DND-41 (cell line): ENCODE measurements at places on chromosomes 1 and 21.

GRCh38 chr1:52632732-52633290 is at the start of gene SHISAL2A:
SHISAL2A (plus strand) TSS chr1:52633168; CDS start chr1:52633494, 326 bp downstream.
- DNase-seq: no peak
- H3K27me3 ChIP-seq: no peaks in the 10 kb centered on the region

DNA sequence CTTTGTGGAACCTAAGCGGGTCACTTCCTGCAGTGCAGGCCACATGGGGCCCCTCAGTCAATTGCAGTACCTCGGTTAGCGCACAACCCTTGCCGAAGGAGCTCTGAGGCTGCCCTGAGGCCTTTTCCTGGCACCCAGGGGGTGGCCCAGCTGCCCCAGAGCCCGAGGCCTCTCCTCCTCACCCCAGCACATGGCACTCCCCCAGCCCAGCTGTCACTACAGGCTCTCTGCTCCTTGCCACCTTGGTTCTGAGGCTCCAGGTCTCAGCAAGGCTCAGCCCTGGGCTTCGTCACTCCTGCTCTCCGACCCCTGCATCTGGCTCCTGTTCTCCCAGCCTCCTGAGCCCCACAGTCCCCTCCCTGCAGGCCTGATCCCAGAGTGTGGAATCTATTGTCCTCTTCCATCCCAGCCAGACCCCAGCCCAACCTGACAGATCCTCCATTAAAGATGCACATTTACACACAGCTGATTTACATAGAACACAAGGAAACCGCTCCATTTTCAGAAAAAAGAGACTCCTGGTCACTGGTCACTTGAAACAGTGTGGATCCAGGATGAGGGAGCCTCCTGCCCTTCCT is 192.8 kb upstream of the POU3F1 start:
- no peak overlapping the region for H3K27ac ChIP-seq
- H3K27me3 ChIP-seq: peaks cover 9% of the 10 kb centered on the region
- no peak overlapping the region for H3K4me3 ChIP-seq
- no peaks in the 10 kb centered on the region for H3K36me3 ChIP-seq
- no peak for DNase-seq

GRCh38 chr1:94621802-94622201 is 80.2 kb upstream of the F3 start:
- H3K4me1 ChIP-seq: no peaks in the 10 kb centered on the region
- no peak overlapping the region for H3K27ac ChIP-seq
- no peaks in the 10 kb centered on the region for H3K27me3 ChIP-seq
- no peak overlapping the region for H3K4me3 ChIP-seq
- no peak for DNase-seq

DNA sequence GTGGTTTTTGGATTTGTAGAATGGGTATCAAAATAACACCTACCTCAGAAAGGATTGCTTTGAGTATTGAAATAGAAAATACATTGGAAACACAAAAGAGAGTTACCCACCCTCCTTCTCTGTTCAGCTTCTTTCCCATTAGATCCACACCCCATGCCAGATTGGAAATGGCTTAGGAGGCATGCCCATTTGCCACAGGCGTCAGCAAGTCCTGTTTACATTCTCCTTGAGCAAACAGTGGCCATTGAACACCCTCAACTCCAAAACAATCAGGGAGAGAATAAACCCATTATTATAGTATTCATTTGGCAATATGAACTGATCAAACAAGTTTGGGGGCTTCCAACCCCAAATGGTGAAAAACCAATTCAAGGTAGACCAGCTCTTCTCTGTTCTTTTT is 2.4 kb downstream of the ELAPOR1 start:
- no peak for DNase-seq
- peaks cover 10% of the 10 kb centered on the region for H3K4me1 ChIP-seq
- no peak overlapping the region for H3K4me3 ChIP-seq

DNA sequence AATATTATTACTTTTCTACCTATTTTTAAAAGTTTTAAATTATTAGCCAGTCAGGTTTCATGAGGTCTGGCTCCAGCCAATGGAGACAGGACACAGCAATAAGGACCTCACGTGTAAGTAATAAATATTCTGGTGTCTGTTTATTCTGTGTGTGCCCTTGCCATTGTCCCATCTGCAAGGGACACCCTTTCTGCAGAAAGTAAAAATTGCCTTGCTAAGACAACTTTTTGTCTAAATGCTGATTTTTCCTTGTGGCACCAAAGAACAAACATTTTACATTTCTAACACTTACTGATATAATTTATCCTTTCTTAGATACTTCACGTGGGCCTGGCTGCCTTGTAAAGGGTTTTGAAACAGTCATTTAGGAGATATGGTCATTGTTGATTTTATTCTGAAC is 29.4 kb downstream of the OVAAL start:
- peaks cover 30% of the 10 kb centered on the region for H3K4me1 ChIP-seq
- no peak overlapping the region for H3K4me3 ChIP-seq
- no peak overlapping the region for H3K27ac ChIP-seq
- no peak for DNase-seq

- no peak for DNase-seq
- no peaks in the 10 kb centered on the region for H3K36me3 ChIP-seq
- no peak overlapping the region for H3K27ac ChIP-seq
- H3K4me1 ChIP-seq: no peaks in the 10 kb centered on the region
Measured at GRCh38 chr1:168373869-168374268, 93.2 kb downstream of the TBX19 start.

- H3K36me3 ChIP-seq: peaks cover 2% of the 10 kb centered on the region
- H3K4me3 ChIP-seq: peak overlapping the region; percentile 81
- H3K27me3 ChIP-seq: no peaks in the 10 kb centered on the region
- H3K4me1 ChIP-seq: peaks cover 67% of the 10 kb centered on the region
- DNase-seq: no peak
- H3K27ac ChIP-seq: peak overlapping the region; percentile 96
Measured at GRCh38 chr1:50979937-50980336, 9.9 kb downstream of the CDKN2C start.

- H3K36me3 ChIP-seq: no peaks in the 10 kb centered on the region
- no peak overlapping the region for H3K27ac ChIP-seq
Measured at GRCh38 chr1:192977089-192977706, 82.0 kb downstream of the UCHL5 start.

DNA sequence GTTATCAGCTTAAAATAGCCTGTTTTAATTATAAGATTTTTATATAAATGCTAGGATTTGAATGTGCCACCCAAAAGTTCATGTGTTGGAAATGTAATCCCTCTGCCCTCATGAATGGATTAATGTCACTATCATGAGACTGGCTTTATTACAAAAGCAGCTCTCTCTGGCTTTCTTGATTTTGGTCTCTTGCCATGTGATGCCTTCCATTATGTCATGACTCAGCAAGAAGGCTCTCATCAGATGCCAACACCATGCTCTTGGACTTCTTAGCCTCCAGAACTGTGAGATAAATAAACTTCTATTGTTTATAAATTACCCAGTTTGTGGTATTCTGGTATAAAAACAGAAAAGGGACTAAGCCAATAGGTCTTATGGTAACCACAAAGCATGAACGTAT is 6.9 kb upstream of the PRSS38 start:
- H3K4me3 ChIP-seq: no peak overlapping the region
- H3K27me3 ChIP-seq: no peaks in the 10 kb centered on the region
- no peaks in the 10 kb centered on the region for H3K36me3 ChIP-seq
- no peak overlapping the region for H3K27ac ChIP-seq

DNA sequence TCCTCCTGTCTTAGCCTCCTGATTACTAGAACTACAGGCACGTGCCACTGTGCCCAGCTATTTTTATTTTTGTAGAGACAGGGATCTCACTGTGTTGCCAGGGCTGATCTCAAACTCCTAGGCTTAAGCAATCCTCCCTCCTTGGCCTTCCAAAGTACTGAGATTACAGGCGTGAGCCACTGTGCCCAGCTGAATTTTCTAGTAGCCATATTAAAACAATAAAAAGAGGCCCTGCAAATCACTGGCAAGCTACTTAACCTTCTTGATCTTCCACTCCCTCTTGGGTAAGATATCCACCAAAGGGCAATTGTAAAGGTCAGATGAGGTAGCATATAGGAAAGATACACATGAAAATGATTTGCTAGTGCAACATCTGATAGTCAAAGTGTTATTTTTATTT is 65.6 kb upstream of the SRSF10 start:
- H3K27me3 ChIP-seq: peaks cover 9% of the 10 kb centered on the region
- DNase-seq: no peak

DNA sequence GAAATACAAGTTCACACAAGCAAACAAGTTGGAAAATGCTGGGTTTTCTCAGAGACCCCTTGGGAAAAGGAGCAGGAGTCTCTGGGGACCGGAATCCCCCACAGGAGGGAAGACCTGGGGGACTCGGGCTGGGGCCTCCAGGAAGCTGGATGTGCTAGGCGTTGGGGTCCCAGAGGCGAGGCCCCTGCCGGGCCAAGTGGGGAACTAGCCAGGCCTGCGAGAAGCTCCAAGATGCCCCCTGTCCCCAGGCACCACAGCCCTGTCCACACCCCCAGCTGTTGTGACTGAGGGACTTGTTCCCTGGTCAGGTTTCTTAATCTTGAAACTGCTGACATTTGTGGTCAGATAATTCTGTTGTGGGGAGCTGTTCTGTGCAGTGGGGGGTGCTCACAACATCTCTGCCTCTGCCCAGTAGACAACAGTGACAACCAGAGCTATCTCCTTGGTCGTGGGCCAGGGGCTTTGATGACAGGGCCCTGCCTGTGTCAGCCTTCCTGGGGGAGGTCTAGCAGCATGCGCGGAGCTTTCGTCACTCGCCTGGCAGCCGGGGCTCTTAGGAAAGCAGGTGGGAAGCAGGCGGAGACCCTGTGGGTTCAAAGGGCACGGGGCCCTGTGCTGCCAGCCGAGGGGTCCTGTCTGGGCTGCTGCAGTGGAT is 126.4 kb upstream of the ARHGEF16 start:
- H3K27ac ChIP-seq: no peak overlapping the region
- H3K4me1 ChIP-seq: no peaks in the 10 kb centered on the region
- H3K36me3 ChIP-seq: no peaks in the 10 kb centered on the region
- DNase-seq: no peak
- H3K4me3 ChIP-seq: no peak overlapping the region
- no peaks in the 10 kb centered on the region for H3K27me3 ChIP-seq

DNA sequence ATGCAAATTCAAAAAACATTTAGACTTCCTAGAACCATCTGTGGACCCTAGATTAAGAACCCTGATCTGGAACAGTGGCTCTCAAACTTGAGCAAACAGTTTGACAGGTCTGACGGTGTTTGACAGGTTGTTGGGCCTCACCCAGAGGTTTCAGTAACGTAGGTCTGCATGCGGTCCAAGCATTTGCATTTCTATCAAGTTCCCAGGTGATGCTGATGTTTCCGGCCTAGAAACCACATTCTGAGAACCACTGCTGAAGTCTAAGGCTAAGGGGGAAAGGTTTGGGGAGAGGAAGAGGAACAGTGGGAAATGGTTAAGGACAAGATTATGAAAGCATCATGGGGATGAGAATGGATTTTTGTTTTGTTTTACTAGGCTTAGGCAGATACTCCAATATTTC is 48.6 kb downstream of the MDM4 start:
- H3K36me3 ChIP-seq: peaks cover 2% of the 10 kb centered on the region; the same call in 1 of the 2 replicates
- H3K27me3 ChIP-seq: no peaks in the 10 kb centered on the region
- H3K4me3 ChIP-seq: no peak overlapping the region
- H3K27ac ChIP-seq: 0 out of 2 replicates have a peak overlapping the region, but pooled peaks have one; percentile 22
- H3K4me1 ChIP-seq: peaks cover 3% of the 10 kb centered on the region; the same call in 1 of the 2 replicates
- DNase-seq: no peak

- H3K4me3 ChIP-seq: no peak overlapping the region
- DNase-seq: no peak
- no peak overlapping the region for H3K27ac ChIP-seq
Measured at GRCh38 chr1:162342452-162342983, 34.1 kb downstream of the SPATA46 start.

DNA sequence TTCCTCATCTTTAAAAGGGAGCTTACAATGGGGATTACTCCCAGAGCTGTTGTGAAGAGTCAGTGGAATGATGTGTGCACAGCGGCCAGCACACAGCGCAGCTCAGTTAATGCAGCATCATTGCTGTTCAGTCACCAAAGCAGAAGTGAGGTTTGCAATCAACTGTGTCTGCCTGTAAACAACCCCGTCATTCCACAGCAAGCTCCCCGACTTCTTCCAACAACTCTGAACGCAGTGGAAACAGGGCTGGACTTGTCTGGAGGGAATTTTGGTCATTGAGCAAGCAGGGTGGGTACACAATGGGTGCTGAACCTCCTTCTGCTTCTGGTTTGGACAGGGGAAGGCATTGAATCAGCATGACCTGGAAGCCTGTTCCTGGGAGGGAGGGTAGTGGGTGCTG is 347.4 kb downstream of the PTPRU start:
- no peaks in the 10 kb centered on the region for H3K36me3 ChIP-seq

DNA sequence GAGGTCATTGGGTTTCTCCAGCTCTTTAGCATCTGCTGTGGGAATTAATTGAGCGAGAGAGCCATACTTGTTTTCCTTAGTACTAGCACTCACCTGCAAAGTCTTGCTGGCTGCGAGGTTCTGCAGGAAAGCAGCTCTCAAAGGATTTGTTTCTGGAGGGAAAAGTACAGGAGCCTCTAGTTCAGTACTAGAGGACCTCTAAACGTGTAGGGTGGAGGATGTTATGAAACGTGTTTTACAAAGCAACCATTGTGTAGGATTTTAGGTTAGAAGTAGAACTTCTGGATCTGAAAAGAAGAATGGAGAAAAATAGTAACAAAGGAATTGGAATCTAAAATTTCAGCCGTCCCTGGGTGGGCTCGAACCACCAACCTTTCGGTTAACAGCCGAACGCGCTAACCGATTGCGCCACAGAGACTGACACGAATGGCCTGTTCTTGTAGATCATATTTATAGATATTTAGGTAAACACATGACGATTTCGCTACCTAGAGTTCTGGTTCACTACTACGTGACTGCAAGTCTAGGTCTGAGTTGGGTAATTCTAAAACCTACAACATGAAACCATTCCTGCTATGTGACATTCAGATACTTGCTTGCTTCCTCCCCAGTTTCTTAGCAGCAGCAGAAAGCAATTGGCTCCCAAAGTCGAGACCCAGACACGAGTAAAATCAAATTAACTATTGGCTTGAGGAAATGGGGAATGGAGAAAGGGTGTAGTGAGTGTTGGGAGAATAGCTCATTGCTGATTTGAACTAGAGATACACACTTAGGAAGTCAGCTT is 60.2 kb upstream of the CFAP126 start:
- H3K4me3 ChIP-seq: no peak overlapping the region
- no peak for DNase-seq
- no peak overlapping the region for H3K27ac ChIP-seq
- H3K27me3 ChIP-seq: no peaks in the 10 kb centered on the region

DNA sequence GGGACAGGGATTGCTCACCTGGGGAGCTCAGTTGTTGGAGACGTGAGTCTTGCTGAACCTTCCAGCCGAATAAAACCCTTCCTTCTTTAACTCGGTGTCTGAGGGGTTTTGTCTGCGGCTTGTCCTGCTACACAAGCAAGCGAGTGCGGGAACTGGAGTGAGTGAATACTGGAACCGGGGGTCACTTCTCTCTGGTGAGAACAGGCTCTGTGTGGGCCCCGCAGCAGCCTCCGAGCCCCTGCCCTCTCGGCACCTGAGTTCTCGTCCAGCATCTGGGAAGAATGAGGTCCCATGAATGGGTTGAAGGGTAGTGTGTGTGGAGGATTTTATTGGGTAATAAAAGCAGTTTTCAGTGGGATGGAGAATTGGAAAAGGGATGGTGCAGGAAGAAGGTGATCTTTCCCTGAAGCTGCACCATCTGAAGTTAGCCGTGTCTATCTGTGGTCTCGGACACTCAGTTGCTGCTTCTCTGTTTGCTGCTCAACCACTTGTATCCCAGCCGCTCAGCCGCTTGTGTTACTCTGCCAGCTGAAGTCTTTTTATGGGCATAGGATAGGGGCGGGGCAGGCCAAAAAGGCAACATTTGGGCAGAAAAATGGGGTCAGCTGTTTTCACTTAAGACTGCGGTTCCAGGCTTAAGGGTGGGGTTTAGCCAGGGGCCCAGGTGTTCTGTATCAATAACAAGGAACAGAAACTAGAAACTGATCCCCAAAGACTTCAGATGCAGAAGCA is 450.6 kb upstream of the CAMK1G start:
- H3K36me3 ChIP-seq: no peaks in the 10 kb centered on the region
- no peak overlapping the region for H3K27ac ChIP-seq
- no peak for DNase-seq
- H3K4me3 ChIP-seq: no peak overlapping the region
